ENCODE measurements at places on chromosomes 7 and 10. TPM values are rescaled to one million over a fixed set of nuclear protein-coding genes. Genes with fewer than 3 reads are reported as not detected.

DNA sequence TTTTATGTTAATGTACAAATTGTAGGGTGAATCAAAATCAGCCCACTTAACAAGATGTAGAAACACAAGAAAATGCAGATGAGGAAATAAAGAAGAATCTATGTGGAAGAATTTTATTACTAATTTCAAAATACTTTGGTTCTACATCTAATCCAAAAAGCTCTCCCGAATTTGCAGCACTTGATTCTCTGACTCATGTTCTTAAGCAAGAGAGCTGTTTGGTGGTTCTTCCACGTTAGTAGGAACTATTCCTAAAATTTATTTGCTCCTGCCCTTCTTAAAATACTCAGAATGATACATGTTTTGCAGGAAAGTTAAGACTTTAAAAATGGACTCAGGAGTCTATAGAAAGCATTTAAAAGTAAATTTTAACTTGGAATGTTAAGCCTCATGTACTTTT lies 91.8 kb downstream of the ZMYND11 start:
- no peaks in the 10 kb centered on the region for H3K27me3 ChIP-seq
- H3K4me3 ChIP-seq, result no peak overlapping the region
- no peaks in the 10 kb centered on the region for H3K4me1 ChIP-seq
- no peak overlapping the region for H3K27ac ChIP-seq
- no peaks in the 10 kb centered on the region for H3K36me3 ChIP-seq

DNA sequence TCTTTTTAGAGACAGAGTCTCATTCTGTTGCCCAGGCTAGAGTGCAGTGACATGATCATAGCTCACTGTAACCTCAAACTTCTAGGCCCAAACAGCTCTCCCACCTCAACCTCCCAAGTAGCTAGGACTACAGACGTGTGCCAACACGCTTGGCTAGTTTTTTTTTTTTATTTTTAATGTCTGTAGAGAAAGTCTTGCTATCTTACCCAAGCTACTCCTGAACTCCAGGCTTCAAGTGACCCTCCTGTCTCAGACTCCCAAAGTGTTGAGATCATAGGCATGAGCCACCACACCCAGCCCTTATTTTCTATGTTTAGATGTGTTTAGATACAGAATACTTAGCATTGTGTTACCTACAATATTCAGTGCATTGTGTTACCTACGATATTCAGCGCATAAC lies 46.4 kb downstream of the KMT2E start:
- no peak for DNase-seq
- no peak overlapping the region for H3K4me3 ChIP-seq
- no peaks in the 10 kb centered on the region for H3K27me3 ChIP-seq
- peaks cover 32% of the 10 kb centered on the region for H3K36me3 ChIP-seq

DNA sequence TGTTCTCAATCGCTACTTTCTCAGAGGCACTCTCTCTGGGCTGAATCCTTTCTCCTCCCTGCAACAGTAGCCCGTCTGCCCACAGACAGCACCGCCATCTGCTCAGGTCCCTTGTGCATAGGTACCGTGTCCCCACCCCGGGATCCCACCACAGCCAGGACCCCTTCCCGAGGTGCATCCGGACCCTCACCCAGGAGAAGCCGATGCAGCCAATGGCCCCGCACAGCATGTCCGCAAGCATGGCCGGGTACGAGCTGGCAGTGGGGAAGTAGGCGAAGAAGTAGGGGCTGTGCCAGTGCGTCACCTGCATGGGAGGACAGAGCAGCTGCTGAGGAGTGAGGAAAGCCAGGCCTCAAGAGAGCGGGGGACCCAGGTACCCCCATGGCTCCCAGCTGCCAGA lies 25.5 kb downstream of the DDC start:
- no peaks in the 10 kb centered on the region for H3K36me3 ChIP-seq
- no peaks in the 10 kb centered on the region for H3K27me3 ChIP-seq
- no peak overlapping the region for H3K27ac ChIP-seq
- no peaks in the 10 kb centered on the region for H3K4me1 ChIP-seq
- DNase-seq, result no peak
- H3K4me3 ChIP-seq, result no peak overlapping the region

DNA sequence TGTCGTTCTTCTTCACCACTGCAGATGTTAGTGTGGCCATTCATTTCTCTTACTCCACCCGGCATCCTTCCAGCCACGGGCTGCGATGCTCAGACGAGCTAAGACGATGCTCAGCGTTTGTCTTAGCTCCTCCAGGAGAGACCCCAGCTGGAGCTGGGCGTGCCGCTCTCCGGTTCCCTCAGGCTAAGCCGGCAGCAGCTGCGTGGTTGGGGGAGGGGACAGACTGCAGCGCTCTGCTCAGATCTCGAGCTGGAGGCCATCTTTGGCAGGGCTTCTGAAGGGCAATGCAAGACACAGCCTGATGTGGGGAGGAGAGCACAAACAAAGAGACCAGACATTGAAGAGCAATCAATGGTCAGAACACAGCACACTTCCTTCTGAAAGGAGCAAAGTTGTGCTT lies 4.8 kb downstream of the INA start:
- peaks cover 80% of the 10 kb centered on the region for H3K27me3 ChIP-seq
- no peaks in the 10 kb centered on the region for H3K36me3 ChIP-seq
- H3K4me1 ChIP-seq, result peaks cover 7% of the 10 kb centered on the region
- no peak overlapping the region for H3K27ac ChIP-seq

DNA sequence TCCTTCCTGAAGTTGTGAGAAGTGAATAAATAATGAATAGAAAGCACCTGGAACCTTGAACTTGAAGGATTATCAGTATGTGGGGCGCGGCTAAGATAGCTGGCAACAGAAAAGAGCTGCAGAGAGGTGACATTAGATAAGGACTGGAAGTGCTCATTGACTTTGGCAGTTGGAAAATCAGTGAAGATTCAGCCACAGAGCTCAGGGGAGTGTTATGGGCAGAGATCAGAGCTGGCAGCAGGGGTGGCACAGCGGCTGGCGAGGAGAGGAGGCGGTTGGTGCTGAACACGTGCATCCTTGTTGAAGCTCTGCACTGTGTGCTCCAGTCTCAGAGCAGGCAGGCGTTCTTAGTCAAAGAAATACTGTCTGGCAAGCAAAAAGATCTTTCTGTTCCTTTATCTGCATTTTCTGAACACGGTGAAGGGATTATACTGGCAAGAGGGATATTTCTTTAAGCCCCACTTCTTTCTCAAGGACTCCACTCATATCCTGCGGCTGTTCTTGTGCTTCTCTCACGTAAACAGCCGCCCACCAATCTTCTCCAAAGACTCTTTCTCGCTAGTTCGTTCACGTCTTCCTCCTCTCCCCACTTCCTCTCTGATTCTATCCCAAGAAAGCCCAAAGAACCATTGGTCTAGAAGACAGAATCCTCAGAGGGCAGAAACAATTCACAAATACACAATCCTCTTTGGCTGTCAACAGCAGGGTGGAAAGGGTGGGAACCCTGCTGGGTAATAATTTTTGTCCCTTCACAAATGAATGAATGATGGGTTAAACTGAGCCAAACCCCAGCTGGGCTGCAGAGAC lies 38.6 kb upstream of the ADD3 start:
- no peak for DNase-seq
- no peaks in the 10 kb centered on the region for H3K36me3 ChIP-seq
- no peak overlapping the region for H3K4me3 ChIP-seq
- H3K27ac ChIP-seq, result no peak overlapping the region

- DNase-seq, result no peak
- H3K4me3 ChIP-seq, result no peak overlapping the region
- H3K27ac ChIP-seq, result no peak overlapping the region
- H3K27me3 ChIP-seq, result peaks cover 4% of the 10 kb centered on the region
- no peaks in the 10 kb centered on the region for H3K4me1 ChIP-seq
Measured at GRCh38 chr10:110779489-110779888, 92.2 kb upstream of the PDCD4 start.

- H3K27me3 ChIP-seq, result no peaks in the 10 kb centered on the region
- H3K36me3 ChIP-seq, result no peaks in the 10 kb centered on the region
- peaks cover 12% of the 10 kb centered on the region for H3K4me1 ChIP-seq
- no peak for DNase-seq
- H3K27ac ChIP-seq, result peak overlapping the region; percentile 42
Measured at GRCh38 chr10:102299873-102300272, 54.5 kb downstream of the GBF1 start.

GRCh38 chr7:44958645-44959344 lies 20.0 kb downstream of the MYO1G start:
- no peak overlapping the region for H3K4me3 ChIP-seq
- no peaks in the 10 kb centered on the region for H3K36me3 ChIP-seq

GRCh38 chr7:158595068-158595467 lies 7.4 kb upstream of the PTPRN2 start:
- H3K27me3 ChIP-seq, result no peaks in the 10 kb centered on the region
- no peaks in the 10 kb centered on the region for H3K36me3 ChIP-seq
- no peaks in the 10 kb centered on the region for H3K4me1 ChIP-seq

GRCh38 chr7:22442187-22442881 lies 57.7 kb downstream of the STEAP1B start:
- no peaks in the 10 kb centered on the region for H3K27me3 ChIP-seq
- H3K36me3 ChIP-seq, result no peaks in the 10 kb centered on the region
- peaks cover 30% of the 10 kb centered on the region for H3K4me1 ChIP-seq
- H3K27ac ChIP-seq, result no peak overlapping the region
- H3K4me3 ChIP-seq, result no peak overlapping the region
- peak; percentile 70 for DNase-seq

Gene ELAPOR2
- 127 TPM for total RNA-seq

Gene ITIH5
- 10.5 TPM for total RNA-seq

Gene CPED1
- 39.2 TPM for total RNA-seq

Gene MINDY4
- 20.1 TPM for total RNA-seq

Data from upper lobe of right lung (tissue), 1 donor.